Sigmoid colon (tissue), 7 donors: ENCODE measurements at places on chromosomes 2 and 18.

DNA sequence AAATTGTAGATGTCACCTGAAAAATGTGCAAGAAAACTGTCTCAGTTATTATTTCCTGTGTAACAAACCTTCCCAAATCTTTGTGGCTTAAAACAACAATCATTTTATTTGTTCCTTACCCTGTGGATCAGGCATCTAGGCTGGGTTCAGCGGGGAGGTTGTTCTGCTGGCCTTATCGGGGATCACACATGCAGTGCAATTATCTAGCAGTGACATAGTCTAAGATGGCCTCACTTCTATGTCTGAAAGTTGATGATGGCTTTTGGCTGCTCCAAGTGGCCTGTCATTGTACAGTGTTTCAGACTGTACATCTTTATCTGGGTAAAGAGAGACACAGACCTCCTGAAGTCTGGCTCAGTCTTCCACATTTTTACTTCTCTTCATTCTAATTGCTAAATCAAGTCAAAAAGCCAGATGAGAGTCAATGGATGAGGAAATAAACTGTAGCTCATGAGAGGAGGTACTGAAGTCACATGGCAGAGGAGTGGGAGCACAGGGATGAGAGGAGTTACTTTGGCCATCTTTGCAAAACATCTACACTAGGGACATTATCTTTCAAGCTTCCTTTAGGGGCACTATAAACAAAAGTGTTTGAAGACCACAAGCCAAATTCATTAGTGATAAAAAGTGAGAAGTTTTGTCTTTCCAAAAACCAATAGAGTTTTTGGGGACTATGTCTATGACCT is 243.1 kb upstream of the CCDC68 start:
- no peak for DNase-seq

GRCh38 chr2:175855236-175855635 is 146.8 kb downstream of the LNPK start:
- DNase-seq, result no peak

- DNase-seq, result no peak
These were observed 25.4 kb downstream of the HPCAL1 start for GRCh38 chr2:10327896-10328669.

DNA sequence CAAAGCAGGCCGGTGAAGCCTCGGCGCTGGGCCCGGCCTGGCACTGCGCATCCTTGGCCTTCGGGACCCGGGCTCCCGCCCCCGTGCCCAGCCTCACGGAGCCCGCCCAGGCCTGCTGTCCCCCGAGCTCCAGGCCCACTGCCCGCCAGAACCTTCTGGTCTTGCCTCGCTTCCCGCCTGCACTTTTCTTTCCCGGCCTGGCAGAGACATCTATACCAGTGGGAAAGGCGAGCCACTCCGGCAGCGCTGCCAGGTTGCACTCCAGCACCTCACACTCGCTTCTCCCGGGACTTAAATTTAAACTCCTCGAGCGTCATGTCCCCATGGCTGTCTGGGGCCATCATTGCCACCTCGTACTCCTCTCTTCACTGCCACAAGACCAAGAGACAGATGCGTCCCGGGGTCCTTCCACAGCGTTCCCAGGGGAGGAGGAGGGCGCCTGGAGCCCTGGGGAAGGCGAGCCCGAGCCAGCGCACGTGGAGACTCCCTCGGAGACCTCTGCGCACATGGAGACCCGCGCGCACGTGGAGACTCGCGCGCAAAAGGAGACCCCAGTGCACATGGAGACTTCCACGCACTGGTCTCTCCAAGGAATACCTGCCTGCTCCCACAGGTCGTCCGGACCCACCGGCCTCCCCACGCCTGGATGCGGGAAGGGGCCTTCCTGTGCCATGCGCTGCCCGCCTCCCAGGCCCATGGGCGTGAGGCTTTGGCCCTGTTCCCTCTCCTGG is 253.1 kb upstream of the SALL3 start:
- peak; percentile 33 for DNase-seq

- DNase-seq, result no peak
These were observed 66.5 kb downstream of the USP37 start for GRCh38 chr2:218501665-218502064.

- peak; percentile 58 for DNase-seq
These were observed 53.1 kb upstream of the KCNG2 start for GRCh38 chr18:79744625-79745024.

DNA sequence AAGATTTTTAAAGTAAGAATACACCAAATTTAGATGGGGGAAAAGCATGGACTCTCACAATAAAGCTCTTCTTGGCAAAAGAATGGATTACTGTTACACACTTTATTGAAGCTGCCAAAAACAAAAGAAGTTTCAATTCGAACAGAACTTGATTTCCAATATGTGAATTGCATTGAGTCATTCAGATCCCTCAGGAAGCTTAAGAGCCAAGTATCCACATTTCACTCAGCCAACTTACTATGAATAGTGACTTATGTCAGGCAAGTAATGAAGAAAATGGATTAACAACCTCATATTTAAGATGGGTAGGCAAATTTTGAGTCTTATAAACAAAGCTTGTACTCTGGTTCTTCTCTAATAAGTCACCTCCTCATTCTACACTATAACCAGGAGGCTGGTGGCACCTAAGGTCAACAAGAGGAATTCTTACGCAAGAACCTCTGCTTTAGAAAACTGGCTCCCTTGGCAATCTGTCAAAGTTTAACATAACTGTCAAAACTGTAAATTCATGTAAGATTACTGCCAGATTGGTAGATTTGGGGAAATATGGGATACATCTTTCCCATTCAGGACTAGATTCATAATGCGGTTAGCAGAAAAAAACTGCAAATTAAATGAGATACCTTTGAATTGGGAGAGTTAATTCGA is 6.0 kb downstream of the HADHA start:
- DNase-seq, result no peak

GRCh38 chr2:60298006-60298696 is 255.3 kb downstream of the BCL11A start:
- no peak for DNase-seq

- no peak for DNase-seq
These were observed 14.2 kb downstream of the EHD3 start for GRCh38 chr2:31248139-31248538.

DNA sequence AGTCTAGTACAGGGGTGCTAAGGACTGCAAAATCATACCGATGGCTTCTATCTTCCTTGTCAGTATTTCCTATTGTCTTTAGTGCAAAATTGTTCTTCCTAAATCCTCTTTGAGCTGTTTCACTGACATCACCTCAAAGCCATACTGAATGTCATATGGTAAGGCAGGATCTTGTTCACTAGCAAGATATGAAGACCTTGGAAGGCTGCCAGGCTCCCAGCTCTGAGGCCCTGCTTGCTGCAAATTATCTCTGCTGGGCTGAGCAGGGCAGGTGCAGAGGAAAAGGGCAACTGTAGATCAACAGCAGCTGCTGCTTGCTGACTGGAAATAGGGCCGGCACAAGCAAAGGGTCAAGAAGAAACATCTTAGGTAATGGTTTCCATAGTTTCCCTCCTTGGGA is 58.2 kb downstream of the PMAIP1 start:
- no peak for DNase-seq

- DNase-seq, result no peak
These were observed 5.6 kb upstream of the ATOH8 start for GRCh38 chr2:85748039-85748734.

GRCh38 chr2:197891897-197892442 is 87.6 kb downstream of the PLCL1 start:
- no peak for DNase-seq
